ENCODE measurements at places on chromosomes 12 and 14.

GRCh38 chr12:62930546-62931425 lies 4.2 kb downstream of the PPM1H start:
- no peak for DNase-seq

DNA sequence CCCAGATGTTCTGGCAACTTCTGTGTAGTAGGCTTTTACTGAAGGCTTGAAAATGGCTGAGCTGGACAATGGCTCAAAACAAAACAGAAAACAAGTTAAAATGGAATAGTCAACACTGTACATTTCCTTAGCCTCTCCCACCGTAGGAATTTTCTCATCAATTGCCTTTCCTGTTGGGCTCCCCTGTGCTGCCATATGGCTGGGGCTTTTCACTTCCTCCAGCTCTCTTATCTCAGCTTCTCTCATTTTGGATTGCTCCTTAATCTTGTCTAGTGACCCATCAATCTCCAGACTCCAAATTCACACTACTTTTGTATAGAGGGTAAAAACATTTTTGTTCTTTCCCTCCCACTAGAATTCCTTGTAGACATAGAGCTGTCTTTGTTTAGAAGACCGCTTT lies 50.4 kb upstream of the RPH3A start:
- DNase-seq, result no peak

DNA sequence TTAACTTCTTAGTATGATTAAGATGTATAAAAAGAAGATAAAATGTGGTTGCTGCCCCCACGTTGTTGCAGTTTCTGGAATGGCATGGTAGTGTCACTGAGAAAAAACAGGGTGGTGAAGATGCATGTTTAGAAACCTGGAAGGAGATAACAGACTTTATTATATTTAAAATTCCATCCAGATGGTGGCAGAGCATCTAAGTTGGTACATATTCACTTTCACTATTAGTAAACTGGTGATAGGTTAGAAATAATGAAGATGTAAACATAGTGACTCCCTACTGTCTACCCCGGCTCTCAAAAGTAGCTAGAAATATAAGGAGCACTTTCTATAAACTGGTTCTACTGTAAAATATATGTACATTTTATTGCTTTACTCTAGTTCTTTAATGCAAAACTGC lies 279.3 kb downstream of the NPAS3 start:
- no peak for DNase-seq

DNA sequence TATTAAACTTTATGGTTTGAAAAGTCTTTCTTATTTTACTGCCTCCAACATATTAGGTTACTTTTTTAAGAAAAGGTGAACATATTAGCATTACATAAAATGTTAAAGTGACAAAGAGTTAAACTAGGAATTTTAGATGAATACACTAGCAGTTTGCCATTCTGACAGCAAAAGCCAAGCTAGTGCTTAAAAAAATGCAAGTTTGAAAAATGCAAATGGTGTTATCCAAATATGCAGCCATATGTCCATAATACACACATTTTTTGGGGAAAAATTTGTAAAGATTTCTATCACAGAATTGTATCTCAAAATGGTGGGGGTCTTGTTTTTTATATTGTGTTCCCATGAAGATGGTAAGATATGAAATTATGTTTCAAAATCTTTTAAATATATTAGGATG lies 466.1 kb downstream of the FOXG1 start:
- no peak for DNase-seq

- no peak for DNase-seq
These were observed 430.5 kb downstream of the DPF3 start for GRCh38 chr14:72463291-72463866.

All from activated T-helper 9 cell treated with anti-CD3 and anti-CD28 coated beads, Interleukin-2, amount 50 U/mL, for 16 hours (primary cell).